Activated CD4-positive, alpha-beta T cell treated with anti-CD3 and anti-CD28 coated beads, Interleukin-2, amount 10 ng/mL, durations not matched to agents 7 days and 5 days (primary cell): ENCODE measurements at places on chromosomes 3 and 15. TPM values are rescaled to one million over a fixed set of nuclear protein-coding genes. Genes with fewer than 3 reads are reported as not detected.

DNA sequence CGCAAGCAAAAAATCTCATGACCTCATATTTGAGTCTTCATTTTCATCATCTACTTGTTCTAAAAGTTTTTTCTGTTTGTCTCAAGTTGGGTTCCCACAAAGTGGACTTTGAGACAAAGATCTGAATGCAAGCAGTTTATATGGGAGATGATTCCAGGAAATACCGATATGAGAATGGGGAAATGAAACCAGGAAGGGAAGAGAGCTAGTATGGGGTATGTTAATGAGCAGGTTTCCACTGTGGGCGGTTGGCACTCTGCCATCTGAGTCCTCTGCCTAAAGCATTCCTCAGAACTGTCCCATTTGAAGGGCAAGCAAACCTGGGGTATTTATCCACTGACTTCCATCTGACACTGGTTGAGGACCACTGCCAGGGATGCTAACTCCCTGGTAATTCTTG lies 8.8 kb downstream of the ADPRH start:
- no peak overlapping the region for H3K27ac ChIP-seq
- no peak overlapping the region for H3K4me3 ChIP-seq
- peaks cover 6% of the 10 kb centered on the region for H3K4me1 ChIP-seq
- peaks cover 5% of the 10 kb centered on the region for H3K36me3 ChIP-seq

DNA sequence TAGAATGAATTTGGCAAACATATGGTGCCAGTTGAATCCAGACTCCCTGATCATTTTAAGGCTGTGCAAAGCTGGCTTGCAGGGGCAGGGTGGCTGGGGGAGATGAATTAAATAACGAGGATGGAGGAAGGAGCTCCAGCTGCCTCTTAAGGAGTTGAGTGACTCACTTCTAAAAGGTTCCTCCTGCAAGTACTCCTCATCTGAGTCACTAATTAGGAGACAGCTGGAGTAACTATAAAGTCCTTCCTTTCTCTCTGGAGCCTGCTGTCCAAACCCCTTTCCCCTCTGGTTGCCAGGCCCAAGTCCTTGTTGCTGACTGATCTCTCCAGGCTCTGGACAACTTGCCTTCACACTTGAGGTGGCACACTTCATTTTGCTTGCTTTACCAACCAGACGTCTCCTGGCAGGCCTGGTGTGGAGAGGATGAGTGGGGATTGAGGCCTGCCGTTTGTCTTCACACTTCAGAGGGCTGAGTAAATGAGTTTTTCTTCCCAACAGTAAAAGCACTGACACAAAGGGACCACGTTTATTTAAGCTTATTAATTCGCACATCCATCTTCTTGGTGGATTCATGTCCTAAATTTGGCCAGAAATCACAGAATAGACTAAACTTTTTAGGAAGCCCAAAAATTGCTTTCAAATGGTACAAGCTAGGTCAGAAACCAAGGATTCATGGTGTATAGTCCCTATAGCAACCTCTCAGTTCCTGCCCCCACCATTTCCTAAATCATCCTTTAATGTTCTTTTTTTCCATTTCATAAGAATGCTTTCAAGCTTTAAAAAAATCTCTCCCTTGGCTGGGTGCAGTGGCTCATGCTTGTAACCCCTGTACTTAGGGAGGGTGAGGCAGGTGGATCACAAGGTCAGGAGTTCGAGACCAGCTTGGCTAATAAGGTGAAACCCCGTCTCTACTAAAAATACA lies 90.5 kb upstream of the MYRIP start:
- no peaks in the 10 kb centered on the region for H3K27me3 ChIP-seq
- no peaks in the 10 kb centered on the region for H3K4me1 ChIP-seq

The SLC28A2 gene
- total RNA-seq: not detected

The EFCAB12 gene
- 0.69 TPM for total RNA-seq

The MKRN3 gene
- 2.9 TPM for total RNA-seq

DNA sequence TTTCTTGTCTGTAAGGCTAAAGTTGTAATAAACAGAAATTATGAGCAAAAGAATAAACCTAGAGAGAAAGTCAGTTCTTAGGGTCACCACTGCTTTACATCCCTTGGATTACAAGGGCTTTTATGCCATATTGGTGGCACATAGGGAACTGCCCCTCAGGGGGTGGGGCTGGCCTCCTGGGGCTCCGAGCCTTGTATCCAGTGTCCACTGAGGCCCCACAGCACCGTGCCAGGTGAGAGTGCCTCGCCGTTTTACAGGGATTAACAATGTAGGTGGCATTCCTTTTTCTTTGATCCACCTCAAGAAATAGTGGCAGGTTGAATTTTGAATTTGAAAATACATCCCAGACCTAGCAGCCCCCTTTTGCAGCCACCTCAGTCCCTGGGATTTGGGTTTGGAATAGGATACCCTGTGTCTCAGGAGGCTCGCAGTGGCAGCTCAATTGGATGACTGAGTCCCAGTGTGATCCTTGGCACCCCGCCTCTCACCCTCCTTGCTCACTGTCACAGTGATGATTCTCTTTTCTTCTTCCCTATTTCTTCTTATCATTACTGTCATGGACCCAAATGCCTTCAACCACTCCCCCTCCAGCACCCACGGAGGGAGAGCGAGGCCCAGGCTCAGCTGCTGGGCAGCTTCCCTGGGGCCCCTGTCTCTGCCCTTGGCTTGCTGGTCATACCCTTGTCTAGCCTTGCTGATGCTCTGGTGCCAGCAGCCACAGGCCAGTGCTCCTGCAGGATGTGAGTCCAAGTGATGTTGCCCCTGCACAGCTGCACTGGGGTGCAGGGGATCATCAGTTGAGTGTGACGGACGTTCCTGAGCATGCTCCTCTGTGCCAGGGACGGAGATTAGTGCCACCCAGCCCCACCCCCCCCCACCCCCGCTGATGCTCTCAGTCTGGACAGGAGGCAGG lies 137.9 kb downstream of the DNAJB8 start:
- no peak for DNase-seq
- no peak overlapping the region for H3K27ac ChIP-seq
- no peaks in the 10 kb centered on the region for H3K27me3 ChIP-seq
- H3K4me3 ChIP-seq: no peak overlapping the region
- H3K36me3 ChIP-seq: no peaks in the 10 kb centered on the region
- peaks cover 24% of the 10 kb centered on the region for H3K4me1 ChIP-seq

DNA sequence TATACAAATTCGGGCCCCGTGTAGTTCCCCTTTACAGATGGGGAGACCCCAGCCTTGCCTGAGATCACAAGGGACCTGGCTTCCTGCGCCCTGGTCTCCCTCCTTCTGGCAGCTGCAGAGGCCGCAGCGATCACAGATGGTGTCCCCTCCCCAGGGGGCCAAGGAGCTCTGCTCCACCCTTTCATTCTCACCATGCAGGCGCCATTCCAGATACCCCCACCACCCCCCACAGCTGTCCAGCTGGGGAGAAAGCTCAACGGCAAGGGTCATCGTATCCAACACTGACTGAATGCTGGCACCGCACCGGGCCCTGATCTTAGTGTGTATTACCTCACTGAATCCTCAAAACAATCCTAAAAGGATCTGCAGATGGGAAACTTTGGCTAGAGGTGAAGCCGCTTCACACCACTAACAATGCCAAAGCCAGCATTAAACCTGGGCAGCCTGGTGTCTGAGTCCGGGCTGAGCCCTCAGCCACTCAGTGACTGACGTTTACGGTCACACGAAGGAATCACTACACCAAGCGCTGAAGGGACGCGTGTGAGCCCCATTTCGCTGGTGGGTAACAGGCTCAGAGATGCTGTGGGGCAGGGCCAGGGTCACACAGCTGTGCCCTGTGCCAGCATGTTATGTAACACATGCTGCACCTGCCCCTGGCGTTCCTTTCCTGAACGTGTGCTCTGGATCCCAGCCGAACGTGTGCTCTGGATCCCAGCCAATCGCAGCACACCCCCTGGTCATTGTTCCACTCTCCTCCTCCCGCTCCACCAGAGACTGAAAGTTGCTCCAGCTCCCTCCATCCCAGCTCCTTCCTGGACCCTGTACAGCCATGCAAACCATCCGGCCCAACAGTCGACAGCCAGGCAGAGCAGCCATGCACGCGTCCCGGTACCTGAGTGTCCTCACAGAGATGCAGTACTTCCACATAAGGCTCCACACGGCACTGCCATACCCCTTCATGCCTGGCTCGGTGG lies 51.8 kb downstream of the IQSEC1 start:
- no peaks in the 10 kb centered on the region for H3K36me3 ChIP-seq
- H3K4me1 ChIP-seq: peaks cover 16% of the 10 kb centered on the region
- H3K4me3 ChIP-seq: no peak overlapping the region
- no peak overlapping the region for H3K27ac ChIP-seq
- no peaks in the 10 kb centered on the region for H3K27me3 ChIP-seq

- peaks cover 20% of the 10 kb centered on the region for H3K27me3 ChIP-seq
- no peak overlapping the region for H3K4me3 ChIP-seq
- H3K36me3 ChIP-seq: no peaks in the 10 kb centered on the region
- H3K27ac ChIP-seq: no peak overlapping the region
- H3K4me1 ChIP-seq: peaks cover 3% of the 10 kb centered on the region
Measured at GRCh38 chr15:98177966-98178592, 217.6 kb downstream of the ARRDC4 start.

DNA sequence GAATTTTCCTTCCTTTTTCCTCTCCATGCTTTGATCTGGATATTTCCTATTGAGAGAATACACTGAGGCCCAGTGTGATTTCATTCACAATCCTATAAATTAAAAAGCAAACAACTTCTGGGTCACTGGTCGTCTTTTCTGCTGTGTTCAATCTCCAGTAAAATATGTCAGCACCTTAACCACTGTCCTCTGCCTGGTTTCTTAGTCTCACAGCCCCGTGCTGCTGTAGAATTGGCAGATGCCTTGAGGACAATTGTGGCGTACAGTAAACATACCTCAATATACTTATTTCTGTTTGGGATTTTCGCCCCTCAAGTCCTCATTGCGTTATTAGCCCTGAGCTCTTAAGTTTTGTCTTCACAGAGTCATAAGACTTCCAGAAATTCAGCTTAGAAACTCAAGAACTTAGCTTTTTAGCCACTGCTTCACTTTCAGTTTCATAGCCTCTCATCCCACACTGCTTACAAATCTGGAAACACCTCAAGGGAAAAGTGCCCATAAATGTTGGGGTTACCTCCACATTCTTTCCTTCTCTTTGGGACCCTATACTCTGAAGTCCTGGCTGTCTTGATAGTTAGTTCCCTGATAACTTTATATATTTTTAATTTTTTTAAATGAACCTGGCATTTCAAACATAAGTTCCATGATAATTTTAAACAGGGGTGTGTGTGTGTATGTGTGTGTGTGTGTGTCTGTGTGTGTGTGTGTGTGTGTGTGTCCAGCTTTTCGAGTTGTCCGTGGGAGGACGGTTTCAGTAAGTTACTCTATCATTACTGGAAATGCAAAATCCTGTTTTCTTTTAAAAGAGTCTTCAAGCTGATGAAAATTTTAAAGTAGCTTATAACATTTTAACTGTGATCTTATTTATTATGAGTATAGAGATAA lies 238.4 kb upstream of the CTDSPL start:
- H3K4me3 ChIP-seq: no peak overlapping the region
- H3K4me1 ChIP-seq: peaks cover 5% of the 10 kb centered on the region
- no peak for DNase-seq
- peaks cover 4% of the 10 kb centered on the region for H3K27me3 ChIP-seq
- no peak overlapping the region for H3K27ac ChIP-seq

DNA sequence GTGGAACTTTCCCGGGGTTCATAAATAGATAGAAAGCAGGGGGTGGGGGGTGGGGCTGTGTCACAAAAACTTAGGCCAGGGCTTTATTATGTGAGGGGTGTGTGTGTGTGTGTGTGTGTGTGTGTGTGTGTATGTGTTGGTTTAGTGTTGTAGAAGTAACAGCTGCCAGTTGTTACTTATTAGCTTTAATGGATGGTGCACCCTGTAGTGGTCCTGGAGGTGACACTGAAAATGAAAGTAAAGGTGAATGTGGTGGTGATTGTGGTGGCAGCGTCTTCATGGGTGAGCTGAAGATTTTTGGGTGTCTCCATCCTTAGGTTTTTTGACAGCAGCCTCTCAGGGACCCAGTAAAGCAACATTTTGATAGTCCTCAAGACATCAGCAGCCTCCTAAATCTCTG lies 449.9 kb downstream of the PDCD6IP start:
- no peak overlapping the region for H3K27ac ChIP-seq
- peaks cover 12% of the 10 kb centered on the region for H3K4me1 ChIP-seq
- no peaks in the 10 kb centered on the region for H3K36me3 ChIP-seq
- H3K4me3 ChIP-seq: no peak overlapping the region
- H3K27me3 ChIP-seq: peaks cover 3% of the 10 kb centered on the region
- peak; percentile 22 for DNase-seq

DNA sequence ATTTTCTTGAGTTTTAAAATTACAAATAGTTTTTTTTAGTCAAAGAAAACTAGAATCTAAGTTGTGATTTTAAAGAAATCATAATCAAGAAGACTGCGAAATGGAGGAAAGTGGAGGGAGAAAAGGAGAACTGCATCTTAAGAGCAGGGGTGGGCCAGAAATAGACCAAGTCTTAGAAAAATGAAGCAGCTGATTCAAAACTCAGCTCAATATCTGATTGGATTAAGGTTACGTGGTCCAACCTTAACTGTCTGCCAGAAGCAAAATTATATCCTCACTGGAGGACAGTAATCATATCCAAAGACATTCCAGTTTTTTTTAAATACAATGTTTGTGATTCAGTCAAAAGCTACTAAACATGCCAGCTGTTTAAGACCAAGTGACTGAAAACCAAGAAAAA lies 41.4 kb downstream of the CHSY1 start:
- peaks cover 28% of the 10 kb centered on the region for H3K36me3 ChIP-seq
- DNase-seq: no peak
- no peak overlapping the region for H3K4me3 ChIP-seq
- H3K27me3 ChIP-seq: no peaks in the 10 kb centered on the region

The SPINK8 gene
- total RNA-seq: not detected

DNA sequence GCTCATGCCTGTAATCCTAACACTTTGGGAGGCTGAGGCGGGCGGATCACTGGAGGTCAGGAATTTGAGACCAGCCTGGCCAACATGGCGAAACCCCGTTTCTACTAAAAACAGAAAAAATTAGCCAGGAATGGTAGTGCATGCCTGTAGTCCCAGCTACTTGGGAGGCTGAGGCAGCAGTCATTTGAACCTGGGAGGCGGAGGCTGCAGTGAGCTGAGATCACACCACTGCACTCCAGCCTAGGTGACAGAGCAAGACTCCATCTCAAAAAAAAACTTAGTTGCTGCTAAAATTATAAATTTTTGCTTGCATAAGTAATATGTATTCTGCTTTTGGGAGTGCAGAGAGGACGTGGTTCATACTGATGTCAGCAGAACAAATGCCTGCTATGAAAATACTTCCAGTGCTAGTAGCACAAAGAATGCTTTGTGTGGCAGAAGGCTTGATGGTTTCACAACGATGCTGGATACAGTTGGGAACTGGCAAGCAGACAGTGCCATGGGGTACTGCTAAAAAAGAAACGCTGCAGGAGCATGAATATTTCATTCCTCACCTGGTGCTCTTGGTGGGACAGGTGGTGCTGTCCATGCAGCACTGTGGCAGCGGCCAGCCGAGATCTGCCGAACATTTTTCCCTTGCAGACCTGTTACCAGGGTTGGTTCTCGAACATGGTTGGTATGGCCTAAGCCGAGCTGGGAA lies 31.1 kb downstream of the FBXL22 start:
- H3K27ac ChIP-seq: no peak overlapping the region
- H3K4me3 ChIP-seq: no peak overlapping the region
- DNase-seq: no peak
- peaks cover 2% of the 10 kb centered on the region for H3K4me1 ChIP-seq

The SAXO2 gene
- 14.3 TPM for total RNA-seq

The GMNC gene
- not detected for total RNA-seq

The CCR9 gene
- total RNA-seq: 0.15 TPM

GRCh38 chr3:14439501-14440167 lies 37.2 kb downstream of the SLC6A6 start:
- no peaks in the 10 kb centered on the region for H3K27me3 ChIP-seq
- DNase-seq: no peak
- peaks cover 19% of the 10 kb centered on the region for H3K4me1 ChIP-seq
- no peak overlapping the region for H3K4me3 ChIP-seq

The CPB1 gene
- not detected for total RNA-seq
